Fibroblast of skin of left quadriceps (primary cell): ENCODE measurements at places on chromosomes 11 and 22.
A peak's percentile ranks its signal among the peaks of the same experiment; 100 is the strongest.

DNA sequence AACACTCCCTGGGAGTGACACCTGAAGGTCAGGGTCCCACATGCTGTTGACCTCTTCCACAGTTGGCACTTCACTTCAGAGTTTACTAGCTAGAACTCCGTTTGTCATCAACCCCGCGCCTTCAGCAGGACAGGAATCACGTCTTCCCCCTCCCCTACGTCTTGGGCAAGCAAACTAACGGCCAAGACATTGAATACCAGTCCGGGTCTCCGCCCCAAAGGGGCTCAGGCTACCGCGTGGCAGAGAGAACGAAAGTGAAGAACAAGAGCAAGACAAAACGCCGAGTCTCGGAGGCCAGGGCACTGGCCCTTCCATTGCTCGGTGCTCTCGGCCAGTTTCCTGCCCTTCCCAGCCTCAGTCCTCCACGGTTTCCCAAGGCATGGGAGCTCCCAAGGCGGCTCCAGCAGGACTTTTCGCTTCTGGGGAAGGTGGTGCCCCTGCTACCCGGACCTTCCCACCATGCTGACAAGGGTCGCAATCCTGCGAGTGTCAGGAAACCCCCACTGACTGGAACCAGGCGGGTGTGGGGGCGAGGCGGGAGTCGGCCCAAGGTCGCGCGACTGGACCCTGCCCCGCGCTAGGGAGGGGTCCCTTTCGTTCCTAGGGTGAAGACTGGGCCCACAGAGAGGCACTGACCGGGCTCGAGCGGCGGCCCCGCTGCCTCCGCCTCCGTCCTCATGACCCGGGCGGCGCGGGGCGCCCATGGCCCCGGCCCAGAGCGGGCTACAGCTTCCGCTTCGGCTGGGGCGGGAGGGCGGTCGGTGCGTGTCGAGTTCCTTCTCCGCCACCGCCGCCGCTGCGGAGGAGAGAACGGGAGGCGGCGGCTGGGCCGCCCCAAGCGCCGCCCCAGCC, at the start of gene GUCD1:
TSS of gene GUCD1 (minus strand) at position 826 of the 852 bp plus-strand sequence. CDS start at position 679, 147 bp downstream.
- no peak for DNase-seq

GRCh38 chr22:30777587-30777986, 82.9 kb downstream of the OSBP2 start:
- no peak for DNase-seq

DNA sequence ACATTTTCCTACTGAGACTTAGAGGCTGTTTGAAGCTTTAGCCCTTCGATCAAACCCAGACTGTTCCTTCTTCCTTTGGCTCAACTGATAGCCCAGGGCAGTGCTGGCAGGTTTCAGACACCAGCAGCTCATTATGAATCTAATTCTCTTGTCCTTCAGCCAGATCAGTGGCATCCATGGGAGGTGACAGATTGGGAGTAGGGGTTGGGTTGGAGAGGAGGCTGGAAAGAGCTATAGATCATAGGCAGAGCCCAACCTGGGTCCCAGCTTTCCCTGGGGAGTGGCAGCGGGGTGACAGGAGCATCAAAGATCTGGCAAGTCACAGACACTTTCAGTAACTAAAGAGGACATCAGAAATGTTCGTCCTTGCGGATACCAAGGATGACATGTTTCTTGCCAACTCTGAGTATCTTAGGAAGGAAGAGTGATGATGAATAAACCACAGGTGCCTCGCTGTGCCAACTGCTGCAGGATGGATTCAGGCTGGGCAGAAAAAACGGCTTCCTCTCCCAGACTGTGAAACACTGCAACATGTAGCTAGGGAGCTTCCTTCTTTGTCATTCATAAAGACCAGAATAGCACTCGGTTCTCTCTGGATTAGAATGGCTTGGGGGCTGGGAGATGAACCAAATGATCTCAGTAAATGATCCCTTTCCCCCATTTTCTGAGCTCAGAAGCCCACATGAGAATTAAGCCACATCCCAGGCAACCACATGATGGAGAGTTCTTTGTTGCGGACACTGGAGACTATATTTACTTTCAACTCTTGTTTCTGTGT, 19.1 kb downstream of the ABCC8 start:
- no peak for DNase-seq

- no peak for DNase-seq
These were observed 31.5 kb downstream of the TRMU start for GRCh38 chr22:46366801-46367706.

GRCh38 chr11:119627286-119627685, 101.7 kb downstream of the NECTIN1 start:
- DNase-seq: no peak

DNA sequence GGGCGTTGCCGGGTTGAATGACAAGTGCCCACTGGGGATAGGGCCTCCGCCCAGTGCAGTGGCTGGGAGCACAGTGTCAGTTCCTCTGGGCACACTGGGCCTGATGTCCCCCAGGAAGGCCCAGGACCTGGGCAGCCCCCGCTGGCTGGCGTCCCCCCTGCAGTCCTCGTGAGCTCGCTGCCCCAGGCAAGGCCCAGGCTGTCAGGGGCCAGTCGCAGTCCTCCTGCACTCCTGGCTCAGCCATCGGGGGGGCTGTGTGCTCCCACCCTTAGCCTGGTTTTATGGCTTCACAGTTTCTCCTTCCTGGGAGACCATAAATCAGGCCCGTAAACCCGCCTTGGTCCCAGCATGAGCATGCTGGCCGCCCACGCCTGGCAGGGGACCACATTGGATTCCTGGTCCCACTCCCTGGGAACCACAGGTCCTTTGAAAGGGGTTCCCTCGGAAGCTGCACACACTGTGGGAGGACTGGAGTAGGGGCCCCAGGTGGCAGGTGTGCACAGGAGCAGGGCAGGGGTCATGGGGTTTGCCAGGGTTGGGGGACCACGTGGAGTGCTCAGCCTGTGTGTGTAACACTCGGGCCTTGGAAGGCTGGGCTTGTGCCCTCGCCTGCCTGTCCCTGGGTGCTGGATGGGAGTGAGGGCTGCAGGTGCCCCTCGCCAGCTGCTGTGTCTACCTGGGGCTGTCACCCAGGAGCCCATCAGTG, 113.6 kb downstream of the KCNQ1OT1 start:
- no peak for DNase-seq

- no peak for DNase-seq
These were observed 255.7 kb downstream of the BUD13 start for GRCh38 chr11:116517077-116517476.

DNA sequence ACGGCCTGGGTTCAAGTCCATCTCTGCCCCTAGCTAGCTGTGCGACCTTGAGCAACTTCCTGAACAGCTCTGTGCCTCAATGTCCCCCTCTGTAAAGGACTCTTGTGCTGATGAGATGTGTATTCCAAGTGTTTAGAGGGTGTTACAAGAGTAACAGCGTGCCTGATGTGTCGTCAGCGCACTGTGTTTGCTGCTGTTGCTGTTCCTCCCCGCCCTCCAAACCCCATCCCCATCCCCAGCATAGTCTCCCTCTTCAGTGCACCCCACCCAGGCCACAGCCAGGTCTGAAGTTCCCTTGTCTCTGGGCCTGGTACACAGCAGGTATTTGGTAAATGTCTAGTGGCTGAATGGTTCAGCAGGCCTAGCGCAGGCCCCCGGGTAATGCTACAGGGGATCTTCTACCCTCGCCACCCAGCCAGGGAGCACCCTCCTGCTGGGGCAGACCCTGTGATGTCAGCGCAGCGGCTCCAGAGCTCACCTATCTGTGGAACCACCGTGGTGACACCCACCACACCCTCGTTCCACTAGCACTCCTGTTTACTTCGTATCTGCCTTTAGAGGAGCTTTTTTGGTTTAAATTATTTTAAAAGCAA, 10.3 kb downstream of the CBX7 start:
- no peak for DNase-seq

GRCh38 chr11:123702139-123702538, 39.3 kb downstream of the ZNF202 start:
- DNase-seq: no peak

DNA sequence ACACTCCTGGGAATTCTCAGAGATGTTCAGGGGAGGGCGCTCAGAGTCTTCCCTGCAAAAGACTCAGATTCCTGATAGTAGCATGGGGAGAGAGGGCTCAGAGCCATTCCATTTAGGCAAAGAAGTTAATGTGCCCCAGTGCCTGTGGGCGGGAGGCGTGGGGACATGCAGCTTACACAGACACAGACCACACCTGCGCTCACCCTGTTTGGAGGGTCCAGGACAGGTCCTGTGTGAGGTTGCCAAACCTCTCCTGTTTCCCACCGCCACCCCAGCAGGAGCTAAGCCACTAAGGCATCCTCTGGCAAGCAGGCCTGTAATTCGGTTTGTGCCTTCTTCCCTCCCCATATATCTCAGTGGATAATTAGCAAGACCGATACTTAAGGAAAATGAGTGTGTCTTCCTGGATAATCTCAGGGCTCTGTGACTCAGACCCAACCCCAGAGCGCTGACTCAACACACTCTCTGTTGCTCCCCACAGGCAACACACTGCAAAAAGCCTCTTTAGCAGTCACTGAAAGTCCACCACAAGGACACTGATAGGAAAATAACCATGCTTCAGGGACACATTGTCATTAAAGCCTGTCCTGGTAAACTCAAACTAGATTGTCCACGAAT, 118.9 kb upstream of the LMO1 start:
- peak; percentile 15 for DNase-seq

GRCh38 chr11:57392763-57393105, 2.3 kb upstream of the PRG2 start:
- no peak for DNase-seq

GRCh38 chr11:35404388-35404775, 15.0 kb downstream of the SLC1A2 start:
- no peak for DNase-seq

GRCh38 chr11:118212131-118212725, 12.6 kb downstream of the JAML start:
- no peak for DNase-seq

GRCh38 chr11:46216019-46216764, 61.3 kb upstream of the CREB3L1 start:
- no peak for DNase-seq

DNA sequence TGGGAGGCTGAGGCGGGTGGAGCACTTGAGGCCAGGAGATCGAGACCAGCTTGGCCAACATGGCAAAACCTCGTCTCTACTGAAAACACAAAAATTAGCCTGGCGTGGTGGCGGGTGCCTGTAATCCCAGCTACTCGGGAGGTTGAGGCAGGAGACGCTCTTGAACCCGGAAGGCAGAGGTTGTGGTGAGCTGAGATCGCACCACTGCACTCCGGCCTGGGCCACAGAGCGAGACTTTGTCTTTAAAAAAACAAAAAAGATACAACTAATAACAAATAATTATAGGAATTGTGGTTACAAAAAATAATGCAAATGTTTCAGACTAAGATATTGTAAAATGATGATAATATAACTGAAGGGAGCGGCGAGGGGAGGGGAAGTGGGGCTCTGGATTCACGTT, 90.3 kb upstream of the RTL6 start:
- DNase-seq: no peak

DNA sequence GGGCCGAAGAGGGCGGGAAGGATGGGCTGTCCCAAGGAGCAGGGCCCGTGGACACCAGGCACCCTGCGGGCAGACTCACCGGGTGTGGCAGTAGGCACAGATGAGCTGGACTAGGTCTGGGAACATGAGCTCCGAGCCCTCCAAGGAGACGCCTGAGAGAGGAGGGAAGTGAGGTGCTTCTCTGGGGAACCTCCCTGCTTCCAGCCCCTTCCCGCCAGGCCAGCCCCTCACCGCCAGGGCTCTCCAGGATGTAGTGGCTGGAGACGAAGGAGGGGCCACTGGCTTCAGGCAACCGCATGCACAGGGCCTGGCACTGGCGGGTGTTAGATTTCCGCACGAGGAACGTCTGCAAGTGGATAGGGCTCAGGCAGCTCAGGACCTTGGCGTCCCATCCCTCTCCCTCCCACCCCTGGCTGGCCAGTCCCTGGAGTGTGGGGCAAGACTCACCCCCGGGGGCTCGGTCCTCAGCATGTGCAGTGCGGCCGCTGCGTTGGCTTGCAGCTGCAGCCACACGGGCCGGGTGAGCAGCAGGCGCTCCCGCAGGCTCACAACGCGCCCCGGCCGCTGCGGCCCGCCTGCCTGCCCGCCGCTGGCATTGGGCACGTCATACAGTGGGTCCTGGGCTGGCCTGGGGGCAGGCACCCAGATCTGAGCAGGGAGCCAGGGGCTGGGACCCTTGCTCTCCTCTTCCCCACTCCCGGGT, 552 bp downstream of the RIN1 start:
- no peak for DNase-seq

DNA sequence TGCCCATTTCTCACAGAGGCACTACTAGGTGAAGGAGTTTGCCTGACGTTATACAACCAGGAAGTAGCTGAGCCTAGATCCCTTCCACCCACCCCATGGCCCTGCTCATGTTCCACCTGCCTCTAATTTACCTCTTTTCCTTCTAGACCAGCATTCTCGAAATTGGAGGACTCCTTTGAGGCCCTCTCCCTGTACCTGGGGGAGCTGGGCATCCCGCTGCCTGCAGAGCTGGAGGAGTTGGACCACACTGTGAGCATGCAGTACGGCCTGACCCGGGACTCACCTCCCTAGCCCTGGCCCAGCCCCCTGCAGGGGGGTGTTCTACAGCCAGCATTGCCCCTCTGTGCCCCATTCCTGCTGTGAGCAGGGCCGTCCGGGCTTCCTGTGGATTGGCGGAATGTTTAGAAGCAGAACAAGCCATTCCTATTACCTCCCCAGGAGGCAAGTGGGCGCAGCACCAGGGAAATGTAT, 14.1 kb downstream of the PIK3IP1 start:
- DNase-seq: no peak

- no peak for DNase-seq
These were observed 1.9 kb downstream of the SLC5A1 start for GRCh38 chr22:32044913-32045312.

GRCh38 chr22:38289583-38290082, 16.8 kb upstream of the TMEM184B start:
- no peak for DNase-seq

DNA sequence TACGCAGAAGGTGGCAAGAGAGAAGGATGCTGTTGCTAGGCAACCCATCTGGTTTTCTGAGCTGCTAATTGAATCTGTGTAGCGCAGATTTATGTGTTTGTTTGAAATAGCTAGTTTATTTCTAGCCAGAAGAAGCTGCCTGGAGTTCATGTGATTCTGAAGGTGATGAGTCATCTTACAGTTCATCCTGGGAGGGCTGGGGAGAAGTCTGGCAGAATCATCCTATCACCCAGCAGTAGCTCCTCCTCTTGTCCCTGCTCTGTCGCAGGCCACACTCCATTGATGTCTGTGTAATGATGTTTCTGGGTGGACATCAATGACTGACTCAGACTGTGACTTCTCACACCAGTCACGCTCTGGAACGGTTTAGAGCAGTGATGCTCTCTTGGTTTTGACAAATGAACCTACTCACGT, 4.8 kb upstream of the FBXO7 start:
- peak; percentile 67 for DNase-seq
